ENCODE measurements at places on chromosomes 1 and 21.

- DNase-seq: no peak
These were observed 75.4 kb downstream of the RIPK4 start for GRCh38 chr21:41691205-41692184.

GRCh38 chr1:99970713-99971255 lies 988 bp downstream of the SLC35A3 start:
- DNase-seq: no peak

DNA sequence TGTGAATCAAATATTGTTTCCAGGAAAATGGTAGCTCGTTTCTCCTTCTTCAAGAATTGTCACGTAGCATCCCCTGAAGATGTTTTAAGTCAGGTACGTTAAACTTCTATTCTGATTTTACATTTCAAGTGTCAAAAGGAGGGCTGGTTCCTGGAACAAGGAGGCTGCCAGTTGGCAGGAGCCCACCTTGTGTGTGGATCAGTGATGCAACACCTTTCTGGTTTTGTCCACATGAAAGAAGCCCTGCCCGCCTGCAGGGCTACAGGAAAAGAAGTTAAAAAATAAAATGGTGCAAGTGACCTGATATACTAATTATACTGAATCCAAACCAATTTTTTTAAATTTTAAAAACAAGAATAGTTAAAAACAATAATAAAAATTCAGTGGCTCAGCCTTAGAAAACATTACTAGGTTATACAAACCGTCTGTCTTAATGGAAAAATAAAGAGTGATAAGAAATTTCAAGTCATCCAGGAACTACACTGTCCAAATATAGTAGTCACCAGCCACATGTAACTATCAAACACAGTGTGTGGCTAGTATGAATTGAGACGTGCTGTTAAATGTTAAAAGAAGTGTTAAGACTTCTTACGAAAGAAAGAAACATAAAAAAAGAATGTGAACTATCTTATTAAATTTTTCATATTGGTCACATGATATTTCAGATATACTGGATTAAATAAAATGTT lies 123.1 kb downstream of the APP start:
- DNase-seq: no peak

- no peak for DNase-seq
These were observed 26.7 kb upstream of the NBL1 start for GRCh38 chr1:19617376-19617775.

DNA sequence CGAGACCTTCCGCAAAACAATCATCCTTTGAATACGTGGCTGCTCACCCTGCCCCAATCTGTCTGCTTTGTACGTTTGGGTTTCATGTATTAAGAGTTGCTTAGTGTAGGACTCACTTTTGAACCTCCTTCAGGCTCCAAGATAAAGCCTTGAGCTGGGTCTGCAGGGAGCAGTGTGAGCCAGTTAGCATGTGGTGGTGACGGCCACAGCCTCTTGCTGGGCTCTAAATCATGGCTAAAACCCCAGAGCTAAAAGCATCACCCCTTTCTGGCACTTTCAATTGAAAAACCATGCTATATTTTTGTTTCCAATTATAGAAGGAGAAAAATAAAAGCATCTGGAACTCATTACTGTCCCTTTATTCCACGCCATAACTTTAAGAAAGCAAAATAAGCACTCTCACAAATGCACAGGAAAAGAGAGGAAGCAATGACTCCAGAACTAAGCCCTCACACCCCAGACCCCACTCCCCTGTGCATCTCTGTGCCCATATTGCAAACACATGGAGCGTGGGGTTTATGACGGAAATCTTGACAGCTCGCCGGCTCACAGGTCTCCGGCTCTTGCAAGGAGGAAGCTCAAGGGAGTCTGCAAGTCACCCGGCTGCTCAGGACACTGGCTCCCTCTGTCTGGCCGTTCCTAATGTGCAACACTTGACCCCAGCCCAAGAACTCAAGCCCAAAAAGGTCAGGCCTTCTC lies 135.5 kb downstream of the MIS18A start:
- DNase-seq: peak; percentile 54

GRCh38 chr1:197342044-197342565 lies 74.1 kb downstream of the CRB1 start:
- DNase-seq: no peak

DNA sequence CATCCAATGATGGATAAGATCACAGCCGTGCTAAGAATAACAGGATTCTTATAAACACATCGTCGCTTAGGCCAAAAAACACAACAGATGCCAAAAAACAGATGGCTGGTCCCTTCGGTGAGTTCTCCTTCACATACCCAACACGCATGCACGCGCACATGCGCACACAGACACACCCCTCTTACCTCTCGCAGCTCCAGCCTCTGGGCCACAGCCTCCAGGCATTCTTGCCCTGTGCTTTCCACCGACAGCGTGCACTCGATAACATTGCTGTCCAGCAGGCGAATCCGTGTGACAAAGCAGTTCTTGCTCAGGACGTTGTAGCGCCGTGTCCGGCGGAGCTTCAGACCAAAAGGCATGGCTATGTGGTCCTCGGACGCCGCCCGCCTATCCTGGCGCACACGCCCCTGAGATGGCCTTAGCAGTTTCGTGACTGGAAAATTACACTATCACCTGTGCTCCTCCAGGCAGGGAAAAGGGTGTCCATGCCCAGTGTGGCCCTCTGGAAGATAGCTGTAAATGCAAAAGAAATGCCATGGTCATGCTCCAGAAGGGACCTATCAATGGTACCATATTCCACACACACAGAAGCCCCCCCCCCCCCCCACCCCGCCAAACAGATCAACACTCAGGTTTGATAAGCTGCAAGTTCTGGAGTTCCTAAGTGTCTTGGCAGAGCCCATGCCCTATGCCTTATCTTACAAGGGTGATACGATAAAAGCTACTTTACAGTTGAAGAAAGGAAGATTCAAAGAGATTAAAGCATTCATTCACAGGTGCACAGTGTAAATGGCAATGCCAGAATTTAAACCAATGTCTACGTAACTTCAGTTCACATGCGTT lies 86.7 kb downstream of the PTPN14 start:
- no peak for DNase-seq

GRCh38 chr1:102833151-102833550 lies 275.2 kb downstream of the COL11A1 start:
- no peak for DNase-seq

GRCh38 chr1:168932539-168932938 lies 174.0 kb upstream of the ATP1B1 start:
- DNase-seq: no peak

GRCh38 chr1:28127617-28128257 lies 39.3 kb upstream of the EYA3 start:
- DNase-seq: no peak

GRCh38 chr1:74969566-74970135 lies 164.5 kb upstream of the LHX8 start:
- DNase-seq: no peak

GRCh38 chr1:37691497-37692077 lies 729 bp upstream of the CDCA8 start:
- DNase-seq: peak; percentile 71

- DNase-seq: no peak
These were observed 17.7 kb downstream of the FOXJ3 start for GRCh38 chr1:42317308-42317707.

DNA sequence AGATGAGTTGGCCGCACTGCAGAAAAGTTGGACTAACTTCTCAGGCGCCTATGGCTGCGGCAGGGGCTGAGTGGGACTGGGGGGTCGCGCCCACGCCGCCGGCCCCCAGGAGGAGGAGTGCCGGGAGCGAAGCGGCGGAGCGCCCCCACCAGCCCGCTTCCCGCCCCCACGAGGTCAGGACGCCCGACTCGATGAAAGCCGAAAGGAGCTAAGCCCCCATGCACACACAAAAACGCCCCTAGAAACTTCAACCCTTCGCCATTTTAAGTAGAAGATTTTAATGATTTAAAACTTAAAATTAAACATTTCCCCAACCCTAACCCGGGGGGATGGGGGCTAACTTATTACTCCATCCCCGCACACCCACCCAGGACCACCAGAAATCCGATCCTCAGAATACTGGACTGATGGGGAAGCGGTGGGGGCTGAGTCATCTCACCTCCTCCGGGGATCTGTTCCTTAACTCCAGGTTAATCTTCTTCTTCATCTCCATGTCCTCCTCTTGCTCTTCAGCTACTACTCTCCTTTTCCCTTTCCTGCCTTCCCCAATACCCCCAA lies 539 bp downstream of the ANP32E start:
- peak; percentile 44 for DNase-seq

DNA sequence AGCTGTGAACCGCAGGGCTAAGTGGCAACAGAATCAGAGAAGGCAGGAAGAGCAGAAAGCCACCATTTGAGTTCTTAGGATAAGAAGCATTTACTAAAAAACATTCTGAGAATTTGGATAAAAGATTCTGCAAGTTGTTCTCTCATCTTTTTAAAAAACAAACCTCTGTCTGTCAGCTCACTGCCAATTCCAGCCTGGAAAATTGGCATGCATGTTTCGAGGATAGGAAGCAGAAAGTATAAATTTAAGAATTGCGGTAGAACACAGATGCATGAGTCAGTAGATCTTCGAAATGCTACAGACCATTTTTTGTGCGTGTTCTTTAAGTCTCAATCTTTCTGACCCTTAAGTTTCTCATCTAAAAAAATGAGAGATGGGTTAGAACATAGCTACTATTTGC lies 544.5 kb upstream of the DAB1 start:
- DNase-seq: no peak

GRCh38 chr1:14113841-14114567 lies 414.0 kb downstream of the PRDM2 start:
- DNase-seq: no peak

DNA sequence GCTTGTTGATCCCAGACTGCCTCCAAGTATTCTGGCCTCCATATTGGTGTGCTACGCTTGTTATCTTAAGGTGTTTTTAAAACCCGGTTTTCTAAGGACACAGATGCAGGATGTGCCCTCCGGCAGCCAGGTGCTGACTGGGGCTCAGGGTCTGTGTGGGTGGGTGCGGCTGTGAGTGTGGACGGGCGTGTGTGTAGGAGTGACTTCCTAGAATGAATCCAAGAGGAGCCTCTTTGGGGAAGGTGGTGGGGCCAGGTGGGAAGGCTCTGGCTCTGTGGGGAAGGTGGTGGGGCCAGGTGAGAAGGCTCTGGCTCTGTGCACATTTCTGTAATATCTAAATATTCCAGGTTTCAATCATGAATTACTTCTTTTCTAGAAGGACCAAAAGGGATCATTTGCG lies 12.8 kb upstream of the TSPEAR start:
- no peak for DNase-seq

DNA sequence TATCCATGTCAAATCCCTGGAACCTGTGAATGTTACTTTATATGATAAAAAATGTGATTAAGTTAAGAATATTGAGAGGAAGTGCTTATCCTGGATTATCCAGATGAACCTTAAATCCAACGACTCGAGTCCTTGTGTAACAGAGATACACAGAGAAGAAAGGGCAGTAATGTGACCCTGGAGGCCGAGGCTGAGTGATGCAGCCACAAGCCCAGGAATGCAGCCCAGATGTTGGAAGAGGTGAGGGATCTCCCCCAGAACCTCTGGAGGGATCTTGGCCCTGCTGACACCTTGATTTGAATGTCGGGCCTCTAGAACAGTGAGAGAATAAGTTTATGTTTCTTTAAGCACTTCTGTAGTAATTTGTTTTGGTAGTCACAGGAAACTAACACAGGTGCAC lies 18.0 kb downstream of the LPGAT1 start:
- no peak for DNase-seq

- DNase-seq: no peak
These were observed 356.9 kb upstream of the RUNX1 start for GRCh38 chr21:35405981-35406380.

DNA sequence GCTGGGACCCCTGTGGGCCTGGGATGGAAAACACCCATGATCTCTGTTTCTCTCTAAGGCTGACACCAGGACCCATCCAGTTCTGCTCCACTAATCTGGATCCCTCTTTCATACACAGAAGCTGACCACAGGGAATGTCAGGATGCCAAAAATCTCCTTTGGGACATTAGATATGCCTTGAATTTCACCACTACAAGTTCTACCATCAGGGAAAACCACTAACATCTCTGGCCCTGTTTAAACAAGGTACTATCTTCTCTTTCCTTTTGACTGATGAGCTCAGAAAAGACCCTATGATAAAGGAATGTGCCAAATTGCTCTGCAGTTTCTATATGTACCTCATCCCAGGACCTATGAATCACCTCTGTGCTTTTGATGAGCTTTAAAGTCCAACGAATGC lies 10.2 kb upstream of the PLXNA2 start:
- DNase-seq: no peak

- no peak for DNase-seq
These were observed 16.5 kb upstream of the FOXO6 start for GRCh38 chr1:41344708-41345159.

- DNase-seq: peak; percentile 76
These were observed 14.6 kb upstream of the TMEM61 start for GRCh38 chr1:54965624-54966340.

- no peak for DNase-seq
These were observed 14.0 kb downstream of the WNT3A start for GRCh38 chr1:228020686-228021354.

- DNase-seq: no peak
These were observed 50.2 kb upstream of the LRP8 start for GRCh38 chr1:53378061-53378460.

GRCh38 chr1:26724926-26725325 lies 29.1 kb downstream of the ARID1A start:
- no peak for DNase-seq

- no peak for DNase-seq
These were observed 14.3 kb downstream of the PROK1 start for GRCh38 chr1:110465038-110465813.

DNA sequence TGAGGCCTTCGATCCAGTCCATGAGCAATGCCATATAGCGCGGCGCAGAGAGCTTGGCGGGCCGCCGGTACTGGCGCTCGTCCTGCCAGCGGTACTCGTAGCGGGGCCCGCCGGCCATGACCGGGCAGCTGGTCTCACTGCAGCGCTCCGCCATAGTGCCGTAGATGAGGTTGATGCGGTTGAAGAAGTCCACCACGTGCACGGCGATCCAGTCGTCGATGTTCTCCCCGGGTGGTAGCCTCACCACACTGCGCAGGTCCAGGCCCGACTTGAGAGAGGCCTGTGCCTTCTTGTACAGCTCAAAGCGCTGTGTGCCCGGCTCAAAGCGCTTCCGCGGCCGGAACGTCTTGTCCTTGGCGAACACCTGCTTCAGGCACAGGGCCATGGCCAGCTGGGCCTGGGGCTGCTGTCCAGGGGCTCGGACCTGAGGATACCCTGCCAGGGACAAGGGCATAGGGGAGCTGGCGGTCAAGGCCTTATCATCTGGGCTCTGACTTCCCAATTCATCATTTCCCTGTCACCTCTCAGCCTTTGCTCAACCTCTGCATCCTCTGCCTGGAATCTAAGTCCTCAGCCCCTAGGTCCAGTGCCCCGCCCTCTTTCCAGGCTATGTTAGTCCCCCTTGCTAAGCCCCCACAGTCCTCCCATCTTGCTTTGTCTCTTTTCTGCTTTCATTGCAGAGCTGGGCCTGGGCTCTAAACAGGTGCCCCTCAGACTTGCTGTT lies 3.5 kb downstream of the MOB3C start:
- peak; percentile 52 for DNase-seq

GRCh38 chr1:165773324-165773965 lies 4.8 kb upstream of the TMCO1 start:
- DNase-seq: no peak

DNA sequence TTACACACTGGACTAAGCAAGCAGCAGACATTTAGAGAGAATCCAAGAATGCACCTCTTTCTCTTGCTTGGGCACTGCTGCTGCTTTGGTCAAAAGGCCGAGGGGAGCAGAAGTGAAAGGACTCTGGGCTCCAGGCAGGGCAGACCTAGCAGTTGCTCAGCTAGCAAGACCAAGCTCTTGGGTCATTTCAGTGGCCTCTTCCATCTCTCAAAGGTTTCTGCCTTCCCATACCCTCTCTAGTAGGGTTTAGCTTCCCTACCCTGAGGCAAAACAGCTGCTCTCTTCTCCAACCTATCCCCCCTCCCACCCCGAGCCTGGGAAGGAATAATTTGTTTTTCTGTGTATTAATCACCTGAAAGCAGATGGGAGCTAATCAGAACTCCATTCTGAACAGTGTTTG lies 25.8 kb downstream of the TFAP2E start:
- DNase-seq: no peak

Measured in Right ventricle myocardium superior (tissue), 1 donor.